ENCODE measurements at places on chromosomes 1 and 21. TPM values are rescaled to one million over a fixed set of nuclear protein-coding genes. Genes with fewer than 3 reads are reported as not detected.

GRCh38 chr1:53560581-53561502 is 101.6 kb downstream of the DMRTB1 start:
- H3K27me3 ChIP-seq, result peaks cover 28% of the 10 kb centered on the region
- H3K27ac ChIP-seq, result no peak overlapping the region
- H3K4me3 ChIP-seq, result no peak overlapping the region
- DNase-seq, result no peak
- peaks cover 19% of the 10 kb centered on the region for H3K4me1 ChIP-seq

GRCh38 chr1:206714331-206715058 is 29.8 kb downstream of the MAPKAPK2 start:
- H3K27ac ChIP-seq, result no peak overlapping the region
- H3K27me3 ChIP-seq, result no peaks in the 10 kb centered on the region
- H3K4me1 ChIP-seq, result peaks cover 66% of the 10 kb centered on the region
- peaks cover 11% of the 10 kb centered on the region for H3K36me3 ChIP-seq

DNA sequence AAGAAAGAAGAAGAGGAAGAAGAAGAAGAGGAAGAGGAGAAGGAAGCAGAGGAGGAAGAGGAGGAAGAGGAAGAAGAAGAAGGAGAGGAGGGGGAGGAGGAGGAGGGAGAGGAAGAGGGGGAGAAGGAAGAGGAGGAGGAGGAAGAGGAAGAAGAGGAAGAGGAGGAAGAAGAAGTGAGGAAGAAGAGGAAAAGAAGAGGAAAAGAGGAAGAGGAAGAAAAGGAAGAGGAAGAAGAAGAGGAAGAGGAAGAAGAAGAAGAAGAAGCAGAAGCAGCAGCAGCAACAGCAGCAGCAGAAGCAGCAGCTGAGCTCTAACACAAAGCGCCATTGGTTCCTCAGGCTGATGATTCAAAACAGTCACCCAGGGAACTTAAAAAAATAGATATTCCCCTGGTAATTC is 34.0 kb downstream of the DNAI4 start:
- H3K27me3 ChIP-seq, result no peaks in the 10 kb centered on the region
- no peaks in the 10 kb centered on the region for H3K36me3 ChIP-seq
- H3K4me1 ChIP-seq, result no peaks in the 10 kb centered on the region

DNA sequence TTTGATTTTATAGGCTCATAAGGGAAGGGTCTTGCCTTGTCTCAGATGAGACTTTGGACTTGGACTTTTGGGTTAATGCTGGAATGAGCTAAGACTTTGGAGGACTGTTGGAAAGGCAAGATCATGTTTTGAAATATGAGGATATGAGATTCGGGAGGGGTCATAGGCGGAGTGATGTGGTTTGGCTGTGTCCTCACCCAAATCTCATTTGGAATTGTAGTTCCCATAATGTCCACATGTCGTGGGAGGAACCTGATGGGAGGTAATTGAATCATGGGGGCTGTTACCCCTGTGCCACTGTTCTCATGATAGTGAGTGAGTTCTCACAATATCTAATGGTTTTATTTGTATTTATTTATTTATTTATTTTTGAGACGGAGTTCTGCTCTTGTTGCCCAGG is 6.9 kb upstream of the CSDE1 start:
- no peak overlapping the region for H3K4me3 ChIP-seq
- H3K36me3 ChIP-seq, result peaks cover 2% of the 10 kb centered on the region
- no peak overlapping the region for H3K27ac ChIP-seq
- DNase-seq, result no peak
- no peaks in the 10 kb centered on the region for H3K27me3 ChIP-seq

The PLA2G2A gene
- total RNA-seq, result not detected

The PLA2G5 gene
- not detected for total RNA-seq

The SLC41A1 gene
- 31.5 TPM for total RNA-seq

The NHLH1 gene
- total RNA-seq, result 0.52 TPM

The FAM110D gene
- total RNA-seq, result not detected

The AMY2A gene
- not detected for total RNA-seq

The CALML6 gene
- total RNA-seq, result 0.98 TPM

Measured in activated naive CD8-positive, alpha-beta T cell treated with anti-CD3 and anti-CD28 coated beads for 36 hours (primary cell).